Tibial nerve (tissue), 4 donors: ENCODE measurements at places on chromosomes 11 and 22. TPM values are rescaled to one million over a fixed set of nuclear protein-coding genes. Genes with fewer than 3 reads are reported as not detected.

The UBQLN3 gene
- 0.84 TPM for total RNA-seq

The NCF4 gene
- total RNA-seq, result 17.8 TPM

The SPDYC gene
- total RNA-seq, result not detected

The DKK3 gene
- total RNA-seq, result 237 TPM

The TEX12 gene
- total RNA-seq, result not detected

The TCN2 gene
- total RNA-seq, result 48.6 TPM

The DERL3 gene
- total RNA-seq, result not detected

The VPS37C gene
- 22.2 TPM for total RNA-seq

The BRSK2 gene
- total RNA-seq, result 3.5 TPM

The ISX gene
- not detected for total RNA-seq

The TSPAN4 gene
- 256 TPM for total RNA-seq

The CATSPERZ gene
- total RNA-seq, result not detected

The GAL3ST3 gene
- total RNA-seq, result not detected

The OR51B2 gene
- not detected for total RNA-seq

The TTC38 gene
- 80.4 TPM for total RNA-seq

The TBX10 gene
- not detected for total RNA-seq
